ENCODE measurements at places on chromosomes 1 and 21.

- no peak for DNase-seq
Measured at GRCh38 chr1:67537667-67538018, 107.4 kb upstream of the SERBP1 start.

GRCh38 chr1:19858893-19859292 is 23.3 kb upstream of the OTUD3 start:
- DNase-seq, result no peak

- peak; percentile 58 for DNase-seq
Measured at GRCh38 chr1:145961425-145962156, 2.8 kb downstream of the ANKRD34A start.

- no peak for DNase-seq
Measured at GRCh38 chr1:23692308-23692871, 784 bp downstream of the RPL11 start.

GRCh38 chr1:43377831-43378230 is 10.0 kb upstream of the ELOVL1 start:
- no peak for DNase-seq

- no peak for DNase-seq
Measured at GRCh38 chr1:46656643-46657042, 11.5 kb downstream of the ATPAF1 start.

DNA sequence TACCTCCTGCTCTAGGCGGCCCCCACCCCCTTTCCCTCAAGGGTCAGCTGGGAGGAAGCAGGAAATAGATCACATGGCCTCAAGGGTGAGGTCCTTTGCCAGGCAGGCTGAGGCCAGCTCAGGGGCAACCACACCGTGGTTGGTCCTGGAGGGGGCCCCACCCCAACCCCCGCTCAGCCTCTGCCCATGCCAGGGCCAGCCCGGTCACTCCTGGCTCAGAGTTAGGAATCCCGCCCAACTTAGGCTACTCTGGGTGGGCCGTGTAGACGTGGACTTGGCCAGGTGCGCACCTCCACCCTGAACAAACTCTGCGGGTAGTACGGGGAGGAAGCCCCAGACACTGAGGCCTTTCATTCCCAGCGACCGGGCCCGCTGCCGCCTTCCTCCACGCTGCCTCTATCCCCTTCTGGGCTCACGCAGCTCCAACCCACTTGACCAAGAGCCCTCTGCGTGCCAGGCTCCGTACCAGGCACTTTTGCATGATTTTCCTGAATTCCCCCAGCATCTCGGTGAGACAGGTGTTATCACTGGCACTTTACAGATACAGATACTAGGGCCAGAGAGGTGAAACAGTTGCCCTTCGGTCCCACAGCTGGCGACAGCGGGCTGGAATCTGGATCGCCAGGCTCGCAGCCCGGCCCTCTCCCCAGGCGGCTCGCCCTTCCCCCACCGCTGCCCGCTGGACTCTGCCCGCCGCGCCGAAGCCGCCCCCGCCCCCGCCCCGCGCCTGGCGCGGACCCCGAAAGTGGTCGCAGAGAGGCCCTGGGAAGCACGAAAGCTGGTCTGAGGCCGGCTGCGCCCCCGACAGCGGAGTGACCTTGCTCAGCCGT is 769 bp downstream of the GALE start:
- DNase-seq, result peak; percentile 76

All from right hindlimb (tissue), 1 donor.